ENCODE measurements at places on chromosomes 2 and 18.

- DNase-seq, result no peak
These were observed 96.3 kb downstream of the EVA1A start for GRCh38 chr2:75464348-75464946.

GRCh38 chr2:23636426-23636825 lies 251.4 kb downstream of the KLHL29 start:
- no peak for DNase-seq

DNA sequence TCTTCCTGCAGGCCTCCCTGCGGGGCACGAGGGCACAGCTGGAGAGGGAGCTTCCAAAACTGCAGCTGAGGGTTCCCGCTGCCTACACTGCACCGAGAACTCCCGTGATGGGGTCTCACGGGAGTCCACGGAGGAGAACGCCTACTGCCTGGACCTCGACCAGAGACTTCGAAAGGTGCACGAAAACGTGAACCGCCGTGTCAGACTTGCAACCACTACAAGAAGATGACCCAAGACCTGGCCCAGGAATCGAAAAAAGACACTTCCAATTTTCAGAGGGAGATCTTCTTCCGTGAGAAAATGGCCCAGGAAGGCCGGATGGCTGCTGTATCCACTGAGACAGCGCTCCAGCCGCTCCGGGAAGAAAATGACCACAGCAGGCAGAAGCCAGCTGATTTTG lies 52.9 kb upstream of the TXNDC2 start:
- no peak for DNase-seq

GRCh38 chr18:33833842-33834241 lies 255.8 kb downstream of the ASXL3 start:
- no peak for DNase-seq

DNA sequence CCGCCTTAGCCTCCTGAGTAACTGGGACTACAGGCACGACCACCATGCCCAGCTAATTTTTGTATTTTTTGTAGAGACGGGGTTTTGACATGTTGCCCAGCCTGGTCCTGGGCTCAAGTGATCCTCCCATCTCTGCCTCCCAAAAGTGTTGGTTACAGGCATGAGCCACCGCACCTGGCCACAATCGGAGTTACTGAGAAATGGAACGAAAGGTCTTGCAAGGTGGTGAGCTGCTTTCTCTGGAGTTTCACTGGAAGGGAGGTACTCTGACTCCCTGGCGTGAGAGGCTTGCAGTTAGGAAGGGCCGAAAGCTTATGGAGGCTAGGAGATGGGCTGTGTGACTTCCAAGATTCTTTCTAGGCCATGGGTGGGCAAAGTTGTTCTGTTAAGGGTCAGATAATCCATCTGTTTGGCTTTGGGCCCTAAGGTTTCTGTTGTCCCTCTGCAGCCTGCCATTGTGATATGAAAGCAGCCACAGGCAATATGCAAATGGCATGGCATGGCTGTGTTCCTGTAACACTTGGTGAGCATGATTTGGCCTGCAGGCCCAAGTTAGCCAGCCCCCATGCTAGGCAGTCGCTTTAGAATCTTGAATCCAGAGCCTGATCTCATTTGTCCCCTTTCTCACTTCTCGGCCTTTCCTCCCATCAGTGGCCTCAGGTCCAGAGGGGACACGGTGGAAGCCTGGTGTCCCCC lies 7.9 kb downstream of the EFHD1 start:
- no peak for DNase-seq

DNA sequence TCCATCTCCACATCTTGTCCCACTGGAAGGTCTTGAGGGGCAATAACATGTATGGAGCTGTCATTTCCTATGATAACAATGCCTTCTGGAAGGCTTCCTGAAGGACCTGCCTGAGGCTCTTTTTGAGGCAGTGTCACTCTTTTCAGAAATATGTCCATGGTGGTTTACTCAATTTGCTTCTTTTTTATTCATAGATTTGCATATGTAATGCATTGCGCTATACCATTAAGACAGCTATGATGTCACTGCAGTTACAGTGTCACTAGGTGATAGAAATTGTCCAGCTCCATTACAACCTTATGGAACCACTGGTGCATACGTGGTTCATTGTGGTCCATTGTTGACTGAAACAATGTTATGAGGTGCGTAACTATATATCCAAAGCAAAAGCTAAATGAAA lies 19.9 kb downstream of the NABP1 start:
- no peak for DNase-seq

DNA sequence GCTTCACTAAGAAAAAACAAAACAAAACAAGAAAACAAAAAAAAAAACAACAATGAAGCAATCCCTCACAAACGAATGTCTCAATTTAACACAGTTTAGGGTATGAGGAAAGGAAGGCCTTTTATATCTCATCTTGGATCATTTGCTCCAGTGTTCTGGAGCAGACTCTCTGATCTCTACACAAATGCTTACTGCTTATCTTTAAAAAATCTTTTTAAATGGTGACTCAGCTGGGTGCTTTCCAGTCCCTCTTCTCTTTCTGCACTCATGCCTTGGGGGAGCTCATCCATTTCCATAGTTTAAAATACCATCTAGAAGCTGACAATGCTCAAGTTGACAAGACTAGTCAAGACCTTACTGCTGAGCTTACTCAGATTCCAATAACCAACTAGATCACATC lies 56.2 kb downstream of the ETAA1 start:
- no peak for DNase-seq

DNA sequence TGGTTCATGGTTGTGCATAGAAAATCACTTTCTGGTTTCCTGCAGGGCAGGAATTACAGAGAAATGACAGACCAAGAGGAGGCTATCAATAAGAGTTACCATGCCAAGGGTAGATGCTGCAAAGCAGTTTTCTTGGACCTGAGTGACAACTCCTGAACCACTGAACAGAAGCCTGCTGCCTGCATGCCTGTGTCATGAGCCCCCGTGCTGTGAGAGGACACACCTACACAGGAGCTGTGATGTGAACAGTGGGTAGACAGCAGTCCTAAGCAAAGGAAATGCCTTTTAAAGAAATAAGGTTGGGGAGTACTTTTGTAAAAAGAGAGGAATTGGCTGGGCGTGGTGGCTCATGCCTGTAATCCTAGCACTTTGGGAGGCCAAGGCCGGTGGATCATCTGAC lies 54.2 kb upstream of the CREB1 start:
- DNase-seq, result no peak

- no peak for DNase-seq
These were observed 38.8 kb downstream of the GCG start for GRCh38 chr2:162113088-162113775.

GRCh38 chr2:168518555-168519066 lies 62.5 kb downstream of the CERS6 start:
- DNase-seq, result no peak

- no peak for DNase-seq
These were observed 40.7 kb downstream of the CMPK2 start for GRCh38 chr2:6824962-6825361.

GRCh38 chr2:46383113-46383395 lies 85.8 kb downstream of the EPAS1 start:
- DNase-seq, result no peak

DNA sequence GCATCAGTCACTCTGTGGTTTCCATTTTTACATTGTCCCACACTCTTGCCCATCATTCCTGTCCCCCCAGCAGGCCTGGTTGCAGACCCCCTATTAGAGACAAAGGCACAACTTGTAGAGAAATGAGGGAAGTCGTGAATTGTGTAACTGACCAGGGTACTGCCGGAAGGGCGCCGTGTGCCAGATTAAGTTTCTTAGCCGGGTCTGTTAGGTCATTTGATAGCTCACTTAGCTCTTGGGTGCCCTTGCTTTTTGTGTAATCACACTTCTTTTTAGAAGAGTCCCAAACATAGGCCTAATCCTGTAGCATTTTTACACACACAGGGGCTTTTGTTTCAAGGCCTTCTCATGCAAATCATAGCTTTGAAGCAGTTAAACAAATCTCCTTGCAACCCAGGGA lies 87.2 kb downstream of the CTAGE1 start:
- no peak for DNase-seq

DNA sequence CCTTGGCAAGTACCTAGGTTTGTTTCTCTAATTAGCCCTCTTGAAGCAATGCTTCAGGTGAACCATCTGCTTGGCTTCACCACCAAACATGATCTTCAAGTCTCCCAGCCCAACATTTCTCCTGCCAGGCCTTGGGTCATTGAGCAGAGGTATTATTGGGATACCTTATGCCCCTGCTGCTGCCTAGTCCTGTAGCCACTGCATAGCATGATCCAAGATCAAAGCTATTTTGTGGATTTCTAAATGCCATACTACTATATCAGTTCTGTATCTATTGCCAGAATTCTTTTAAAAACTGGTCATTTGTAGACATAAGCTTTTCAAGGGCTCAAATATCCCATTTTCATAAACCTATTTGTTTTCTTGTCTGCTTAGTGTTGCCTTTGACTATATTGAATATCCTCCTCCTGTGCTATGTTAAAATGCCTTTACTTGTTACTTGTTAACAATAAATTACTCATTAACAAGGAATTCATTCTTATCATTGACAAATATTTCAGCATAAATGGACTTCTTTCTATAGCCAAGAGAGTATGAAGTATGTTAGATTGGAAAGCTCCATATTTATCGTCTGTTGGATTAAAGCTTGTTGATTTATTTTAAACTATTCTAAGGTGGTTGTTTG lies 204.5 kb upstream of the RBBP8 start:
- DNase-seq, result no peak

- DNase-seq, result no peak
These were observed 3.5 kb upstream of the TUBB6 start for GRCh38 chr18:12304351-12305210.

DNA sequence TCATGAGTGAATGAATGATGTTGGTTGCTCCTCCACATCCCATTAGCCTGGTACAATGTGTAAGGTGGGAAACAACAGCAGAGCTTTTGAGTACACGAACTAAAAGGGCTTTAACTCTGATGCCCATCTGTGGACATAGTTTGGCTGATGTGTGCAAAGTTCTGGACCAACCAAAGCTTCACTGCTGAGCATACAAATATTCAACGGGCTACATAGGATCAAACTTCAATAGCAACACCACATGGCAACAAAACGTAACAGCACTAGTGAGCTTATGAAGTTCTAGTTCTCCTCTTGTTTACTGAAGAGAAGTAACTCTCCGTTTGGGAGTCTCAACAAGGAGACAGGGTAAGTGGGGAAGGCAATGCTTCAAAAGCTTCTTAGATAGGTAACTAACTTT lies 20.4 kb downstream of the STAM2 start:
- DNase-seq, result no peak

DNA sequence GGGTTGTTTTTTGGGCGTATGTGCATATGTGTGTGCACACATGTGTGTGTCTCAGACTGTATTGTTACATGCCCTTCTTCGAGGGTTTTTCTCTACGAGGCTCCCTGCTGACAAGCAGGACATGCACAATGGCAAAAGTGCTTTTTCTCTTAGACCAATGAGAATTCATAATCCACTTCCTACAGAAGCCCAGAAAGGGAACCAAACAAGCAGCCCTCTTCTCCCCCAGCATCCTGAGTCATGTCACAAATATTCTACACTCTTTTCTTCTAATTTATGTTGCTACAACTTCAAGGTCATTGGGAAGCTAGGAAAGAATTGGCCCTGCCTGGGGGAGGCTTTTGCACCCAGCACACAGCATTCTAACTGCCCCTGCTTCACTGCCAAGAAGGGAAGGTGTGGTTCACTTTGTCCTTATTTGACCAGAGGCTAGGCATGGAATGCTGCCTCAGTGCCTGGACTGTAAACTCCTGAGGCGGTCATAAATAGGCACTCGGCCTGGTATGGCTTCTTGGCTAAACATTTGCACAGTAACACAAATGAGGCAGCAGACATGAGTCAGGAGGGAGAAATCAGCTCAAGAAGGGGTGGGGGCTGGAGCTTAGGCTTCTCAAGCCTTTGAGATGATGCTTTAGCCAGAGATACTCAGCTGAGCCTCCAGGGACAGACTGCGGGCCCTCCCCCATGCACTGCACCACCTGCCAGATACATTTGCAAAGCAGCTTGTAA lies 92.7 kb upstream of the KLF7 start:
- DNase-seq, result no peak

DNA sequence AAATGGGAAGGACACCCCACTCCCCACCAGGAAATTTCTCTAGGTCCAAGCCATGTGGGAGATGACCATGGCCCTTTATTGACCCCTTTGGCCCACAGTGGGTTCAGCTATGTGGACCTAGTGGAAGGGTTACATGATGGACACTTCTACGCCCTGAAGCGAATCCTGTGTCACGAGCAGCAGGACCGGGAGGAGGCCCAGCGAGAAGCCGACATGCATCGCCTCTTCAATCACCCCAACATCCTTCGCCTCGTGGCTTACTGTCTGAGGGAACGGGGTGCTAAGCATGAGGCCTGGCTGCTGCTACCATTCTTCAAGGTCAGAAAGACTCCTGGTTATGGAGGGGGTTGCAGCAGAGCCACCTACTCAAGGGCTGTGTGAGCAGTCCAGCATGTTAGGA lies 1.3 kb downstream of the STK16 start:
- no peak for DNase-seq

DNA sequence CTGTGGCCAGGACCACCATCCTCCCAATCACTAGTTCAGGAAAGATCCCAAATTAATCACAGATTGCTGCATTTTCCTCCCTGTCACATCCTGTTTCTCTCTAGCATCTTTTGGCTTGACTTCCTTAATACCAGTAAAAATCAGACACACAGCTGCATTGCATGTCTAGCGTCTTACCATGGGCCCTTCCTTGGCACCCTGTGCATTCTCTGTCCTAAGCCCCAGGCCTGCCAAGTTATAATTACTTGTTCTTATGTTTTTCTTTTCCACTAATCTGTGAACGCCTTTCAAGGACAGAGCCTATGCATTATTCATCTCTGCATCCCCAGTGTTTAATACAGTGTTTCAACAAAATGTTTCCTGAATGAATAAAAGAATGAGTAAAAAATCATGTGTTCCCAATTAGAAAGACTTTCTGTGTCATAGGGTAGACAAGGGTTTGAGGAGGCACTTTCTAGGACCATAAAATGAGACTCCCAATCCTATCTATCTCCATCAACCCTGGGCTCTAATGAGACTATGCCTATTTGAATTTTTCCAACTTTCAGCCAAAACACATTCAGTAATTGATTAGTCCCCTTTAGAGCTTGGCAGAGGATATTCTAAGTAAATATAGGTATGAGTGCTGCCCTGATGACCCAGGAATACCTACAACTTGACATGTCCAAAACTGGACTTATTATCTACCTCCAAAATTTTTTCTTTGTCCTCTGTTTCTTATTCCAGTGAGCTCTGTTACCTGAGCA lies 10.3 kb upstream of the NT5C1B start:
- no peak for DNase-seq

DNA sequence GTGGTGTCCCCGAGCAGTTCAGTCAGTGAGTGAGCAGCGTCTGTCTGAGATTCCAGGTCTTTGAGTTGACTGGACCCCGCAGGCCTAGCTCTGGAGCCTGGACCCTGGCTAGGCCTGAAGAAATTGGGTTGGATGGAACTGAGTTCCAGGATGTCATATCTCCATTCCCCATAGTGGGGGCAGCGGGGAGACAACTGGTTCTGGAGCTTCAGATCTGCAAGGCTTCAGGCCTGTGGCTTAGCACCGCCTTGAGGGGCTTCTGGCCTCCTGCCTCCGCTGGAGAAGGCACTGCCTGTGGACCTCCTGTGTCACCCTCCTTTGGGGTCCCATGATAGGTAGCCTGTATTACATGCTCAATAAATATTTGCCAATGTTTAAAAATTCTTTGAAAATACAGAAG lies 288.4 kb upstream of the ID2 start:
- DNase-seq, result no peak

GRCh38 chr2:200367155-200367554 lies 60.7 kb downstream of the SPATS2L start:
- no peak for DNase-seq

- DNase-seq, result no peak
These were observed 98.1 kb downstream of the COL6A3 start for GRCh38 chr2:237315829-237316225.

GRCh38 chr2:64914735-64915509 lies 74.3 kb upstream of the SLC1A4 start:
- no peak for DNase-seq
